ENCODE measurements at places on chromosomes 12 and 14. TPM values are rescaled to one million over a fixed set of nuclear protein-coding genes. Genes with fewer than 3 reads are reported as not detected.
A peak's percentile ranks its signal among the peaks of the same experiment; 100 is the strongest.

Gene MYF6
- total RNA-seq, result not detected

Gene GPX2
- not detected for total RNA-seq

Gene LUM
- not detected for total RNA-seq

Gene MDM1
- 22.2 TPM for total RNA-seq

Gene ATG14
- 6.0 TPM for total RNA-seq

Gene CATSPERB
- total RNA-seq, result 0.27 TPM

Gene TMEM117
- total RNA-seq, result 0.68 TPM

GRCh38 chr12:52391618-52392002 lies 6.2 kb upstream of the KRT84 start:
- peaks cover 5% of the 10 kb centered on the region for H3K27me3 ChIP-seq
- H3K27ac ChIP-seq, result no peak overlapping the region
- DNase-seq, result no peak
- H3K36me3 ChIP-seq, result no peaks in the 10 kb centered on the region

DNA sequence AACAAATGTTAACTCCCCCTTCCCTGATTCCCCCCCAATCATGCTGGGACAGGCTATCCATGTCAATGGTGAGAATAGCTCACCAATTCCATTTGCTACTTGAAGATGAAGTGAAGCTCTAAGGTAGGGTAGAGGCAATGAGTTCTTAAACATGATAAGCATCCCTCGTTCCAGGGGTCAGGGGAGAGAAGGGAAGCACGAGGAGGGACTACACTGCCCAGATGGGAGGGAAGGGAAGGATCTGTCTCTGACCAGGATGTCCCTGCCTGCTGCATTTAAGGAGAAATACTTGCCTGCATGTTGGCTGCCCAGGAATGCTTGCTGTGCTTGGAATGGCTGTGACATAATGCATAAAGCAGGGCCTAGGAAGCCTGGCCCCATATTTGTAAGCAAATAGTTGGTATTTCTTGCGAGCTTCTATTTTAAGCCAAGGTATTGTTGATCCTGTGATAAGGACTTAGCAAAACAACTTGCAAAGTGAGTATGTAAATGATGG lies 155.1 kb downstream of the CEP83 start:
- H3K27me3 ChIP-seq, result no peaks in the 10 kb centered on the region
- H3K4me3 ChIP-seq, result no peak overlapping the region
- no peak overlapping the region for H3K27ac ChIP-seq
- no peak for DNase-seq
- H3K36me3 ChIP-seq, result peaks cover 53% of the 10 kb centered on the region

GRCh38 chr12:91061091-91061490 lies 3.3 kb upstream of the KERA start:
- no peaks in the 10 kb centered on the region for H3K27me3 ChIP-seq
- DNase-seq, result no peak
- no peaks in the 10 kb centered on the region for H3K36me3 ChIP-seq
- H3K4me1 ChIP-seq, result no peaks in the 10 kb centered on the region

DNA sequence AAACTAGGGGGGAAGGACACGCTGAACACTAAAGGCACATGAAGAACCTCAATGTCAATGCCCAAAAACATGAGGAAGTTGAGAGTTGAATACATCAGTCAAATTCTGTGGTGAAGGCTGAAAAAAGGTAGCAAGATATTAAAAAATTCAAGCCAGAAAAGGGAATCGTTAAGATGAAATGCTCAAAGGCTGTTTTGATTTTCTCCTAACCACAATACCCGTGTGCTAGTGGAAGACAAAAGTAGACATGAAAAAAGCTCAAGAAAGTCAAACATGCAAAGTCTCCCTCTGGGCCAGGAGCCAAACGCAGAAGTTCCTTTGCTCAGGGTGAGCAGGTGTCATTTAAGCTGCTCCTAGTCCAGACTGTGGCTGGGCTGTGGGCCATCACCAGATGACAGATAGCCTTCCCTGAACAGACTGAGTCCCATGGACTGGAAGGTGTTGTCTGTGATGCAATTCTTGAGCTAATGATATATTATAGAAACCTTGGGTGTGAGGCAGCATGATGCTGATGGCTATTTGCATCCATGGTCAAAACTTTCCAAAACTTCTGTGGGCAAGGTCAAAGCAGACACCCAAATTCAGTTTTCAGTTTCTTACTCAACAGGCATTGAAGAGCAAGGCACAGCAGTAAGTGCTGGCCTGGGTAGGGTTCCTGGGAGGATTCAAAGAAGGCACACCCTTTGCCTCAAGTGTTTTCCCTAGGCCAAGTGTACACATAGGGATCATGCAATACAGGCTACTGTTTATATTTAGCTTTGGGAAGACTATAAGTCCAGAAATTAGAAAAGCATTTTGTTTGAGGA lies 81.6 kb downstream of the MYRFL start:
- no peaks in the 10 kb centered on the region for H3K27me3 ChIP-seq
- no peak overlapping the region for H3K27ac ChIP-seq
- no peak overlapping the region for H3K4me3 ChIP-seq
- DNase-seq, result no peak
- H3K4me1 ChIP-seq, result peaks cover 2% of the 10 kb centered on the region
- no peaks in the 10 kb centered on the region for H3K36me3 ChIP-seq

- DNase-seq, result no peak
- no peak overlapping the region for H3K4me3 ChIP-seq
- no peaks in the 10 kb centered on the region for H3K4me1 ChIP-seq
These were observed 61.5 kb downstream of the KCNMB4 start for GRCh38 chr12:70427611-70428010.

DNA sequence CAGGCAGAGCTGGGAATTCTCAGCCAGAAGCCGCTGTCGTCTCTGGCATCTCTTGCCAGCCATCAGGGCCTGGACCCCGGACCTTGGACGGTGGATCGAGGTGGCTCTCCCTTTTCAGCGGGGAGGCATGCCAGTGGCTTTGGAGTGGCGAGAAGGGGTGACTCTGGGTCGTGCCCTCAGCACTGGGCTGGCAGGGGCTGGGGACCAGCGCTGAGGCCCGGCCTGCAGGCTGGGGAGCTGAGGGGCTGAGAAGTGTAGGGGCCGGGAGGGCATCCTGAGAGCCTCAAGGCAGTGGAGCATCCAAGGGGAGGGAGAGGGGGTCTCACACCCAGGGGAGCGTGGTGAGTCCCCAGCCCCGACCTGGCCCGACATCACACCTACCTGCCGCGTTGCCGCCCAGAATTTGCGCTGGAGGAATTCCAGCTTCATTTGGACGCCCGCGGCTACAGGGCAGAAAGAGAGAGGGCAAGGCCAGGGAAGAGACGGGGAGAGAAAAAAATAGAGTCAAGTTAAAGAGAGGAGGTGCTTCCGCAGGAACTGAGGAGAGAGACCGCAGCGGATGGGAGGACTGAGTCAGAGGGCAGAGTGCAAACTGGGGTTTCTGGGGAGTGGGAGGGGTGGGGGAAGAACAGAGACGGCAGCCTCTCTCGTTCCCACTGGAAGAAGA lies 9.0 kb upstream of the LRTM2 start:
- H3K36me3 ChIP-seq, result no peaks in the 10 kb centered on the region
- DNase-seq, result no peak
- H3K4me1 ChIP-seq, result no peaks in the 10 kb centered on the region

GRCh38 chr12:109124878-109125648 lies 8.7 kb downstream of the ACACB start:
- no peak for DNase-seq
- no peak overlapping the region for H3K4me3 ChIP-seq
- H3K4me1 ChIP-seq, result no peaks in the 10 kb centered on the region
- no peaks in the 10 kb centered on the region for H3K36me3 ChIP-seq
- no peaks in the 10 kb centered on the region for H3K27me3 ChIP-seq
- H3K27ac ChIP-seq, result no peak overlapping the region

- H3K36me3 ChIP-seq, result peaks cover 29% of the 10 kb centered on the region
- no peaks in the 10 kb centered on the region for H3K27me3 ChIP-seq
- H3K4me1 ChIP-seq, result peaks cover 58% of the 10 kb centered on the region
- H3K4me3 ChIP-seq, result no peak overlapping the region
- peak overlapping the region; percentile 26 for H3K27ac ChIP-seq
- no peak for DNase-seq
These were observed 117.3 kb downstream of the BTG1 start for GRCh38 chr12:92028441-92028709.

DNA sequence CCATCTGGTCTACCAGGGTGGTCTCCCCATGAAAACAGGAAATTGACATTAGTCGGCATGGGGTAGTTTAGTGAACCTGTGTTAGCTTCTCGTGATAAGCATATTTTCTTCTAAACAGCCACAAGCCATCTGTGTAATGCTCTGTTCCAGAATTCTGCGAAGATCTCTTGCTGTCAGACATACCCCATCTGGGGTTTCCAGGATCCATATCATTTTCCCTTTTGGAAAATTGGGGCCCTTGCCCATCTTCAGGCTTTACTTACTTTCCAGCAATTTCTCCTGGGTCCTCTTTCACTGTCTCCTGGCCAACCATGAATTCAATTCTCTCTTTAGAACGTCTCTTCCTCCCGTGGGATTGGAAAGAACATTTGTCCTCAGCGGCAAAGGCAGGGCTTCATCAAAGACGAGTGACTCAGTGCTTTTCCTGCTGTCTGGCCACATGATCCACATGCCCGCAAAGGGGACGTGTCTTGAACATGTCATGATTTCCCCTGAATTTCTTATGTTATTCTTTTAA lies 21.4 kb upstream of the NCOR2 start:
- peak; percentile 24 for DNase-seq
- no peaks in the 10 kb centered on the region for H3K36me3 ChIP-seq
- no peak overlapping the region for H3K4me3 ChIP-seq
- H3K27me3 ChIP-seq, result peaks cover 15% of the 10 kb centered on the region

DNA sequence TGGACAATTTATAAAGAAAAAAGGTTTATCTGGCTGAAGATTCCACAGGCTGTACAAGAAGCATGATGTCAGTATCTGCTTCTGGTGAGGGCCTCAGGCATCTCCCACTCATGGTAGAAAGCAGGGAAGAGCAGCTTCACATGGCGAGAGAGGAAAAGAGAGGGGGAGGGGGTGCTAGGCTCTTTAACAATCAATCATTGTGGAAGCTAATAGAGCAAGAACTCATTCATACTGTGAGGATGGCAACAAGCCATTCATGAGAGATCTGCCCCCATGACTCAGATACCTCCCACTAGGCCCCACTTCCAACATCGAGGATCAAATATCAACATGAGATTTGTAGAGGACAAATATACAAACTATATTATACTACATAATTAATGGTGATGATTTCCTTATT lies 361.9 kb upstream of the FAR2 start:
- H3K27ac ChIP-seq, result no peak overlapping the region
- no peaks in the 10 kb centered on the region for H3K36me3 ChIP-seq
- H3K27me3 ChIP-seq, result peaks cover 8% of the 10 kb centered on the region
- H3K4me3 ChIP-seq, result no peak overlapping the region
- DNase-seq, result no peak

- peaks cover 45% of the 10 kb centered on the region for H3K4me1 ChIP-seq
- no peak for DNase-seq
- no peak overlapping the region for H3K4me3 ChIP-seq
These were observed 23.1 kb downstream of the AEBP2 start for GRCh38 chr12:19462406-19462805.

GRCh38 chr12:26871985-26872384 lies 39.0 kb upstream of the ITPR2 start:
- no peak overlapping the region for H3K27ac ChIP-seq
- no peak for DNase-seq
- H3K4me3 ChIP-seq, result no peak overlapping the region
- H3K36me3 ChIP-seq, result peaks cover 1% of the 10 kb centered on the region
- peaks cover 13% of the 10 kb centered on the region for H3K27me3 ChIP-seq

GRCh38 chr12:108099073-108099472 lies 30.0 kb upstream of the WSCD2 start:
- no peak overlapping the region for H3K4me3 ChIP-seq
- no peak overlapping the region for H3K27ac ChIP-seq
- H3K4me1 ChIP-seq, result no peaks in the 10 kb centered on the region
- no peak for DNase-seq

- H3K27ac ChIP-seq, result peak overlapping the region; percentile 90
- H3K4me3 ChIP-seq, result peak overlapping the region; percentile 93
- peaks cover 16% of the 10 kb centered on the region for H3K36me3 ChIP-seq
- H3K27me3 ChIP-seq, result no peaks in the 10 kb centered on the region
- DNase-seq, result no peak
- peaks cover 39% of the 10 kb centered on the region for H3K4me1 ChIP-seq
These were observed 2.0 kb downstream of the ARL6IP4 start for GRCh38 chr12:122982477-122982815.

GRCh38 chr12:91695964-91696363 lies 449.7 kb downstream of the BTG1 start:
- peaks cover 3% of the 10 kb centered on the region for H3K36me3 ChIP-seq
- no peak overlapping the region for H3K4me3 ChIP-seq
- H3K27me3 ChIP-seq, result no peaks in the 10 kb centered on the region
- no peaks in the 10 kb centered on the region for H3K4me1 ChIP-seq
- no peak overlapping the region for H3K27ac ChIP-seq
- no peak for DNase-seq

DNA sequence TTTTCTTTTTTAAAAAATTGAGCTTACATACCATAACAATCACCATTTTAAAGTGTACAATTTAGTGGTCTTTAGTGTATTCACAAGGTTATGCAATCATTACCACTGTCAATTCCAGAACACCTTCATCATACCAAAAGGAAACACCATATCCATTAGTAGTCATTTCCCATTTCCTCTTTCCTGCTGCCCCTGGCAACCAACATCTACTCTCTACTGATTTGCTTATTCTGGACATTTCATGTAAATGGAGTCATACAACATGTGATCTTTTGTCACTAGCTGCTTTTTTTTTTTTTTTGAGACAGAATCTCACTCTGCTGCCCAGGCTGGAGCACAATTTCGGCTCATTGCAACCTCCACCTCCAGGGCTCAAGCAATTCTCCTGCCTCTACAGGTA lies 66.8 kb upstream of the CFL2 start:
- peaks cover 35% of the 10 kb centered on the region for H3K36me3 ChIP-seq
- H3K27me3 ChIP-seq, result no peaks in the 10 kb centered on the region
- peak overlapping the region; percentile 4 for H3K27ac ChIP-seq
- H3K4me3 ChIP-seq, result no peak overlapping the region
- H3K4me1 ChIP-seq, result peaks cover 6% of the 10 kb centered on the region

DNA sequence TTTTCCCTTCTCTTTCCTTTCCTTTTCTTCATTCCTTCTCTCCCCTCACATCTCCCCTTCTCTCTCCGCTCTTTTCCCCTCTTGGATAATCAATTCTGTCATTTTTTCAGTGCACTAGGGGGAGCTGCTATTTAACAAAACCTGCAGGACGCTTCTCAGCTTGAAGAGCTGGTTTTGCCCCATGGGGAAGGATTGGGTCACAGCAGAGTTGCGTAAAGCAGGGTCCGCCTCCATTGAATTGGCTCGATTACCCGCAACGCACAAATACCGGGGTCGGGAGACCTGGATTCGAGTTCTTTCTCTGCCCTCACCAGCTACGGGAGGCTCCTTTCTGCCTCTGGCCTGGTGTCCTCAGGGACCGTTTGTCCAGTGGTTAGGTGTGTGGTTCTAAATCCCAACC lies 42.1 kb upstream of the CHGA start:
- H3K27ac ChIP-seq, result no peak overlapping the region
- no peaks in the 10 kb centered on the region for H3K36me3 ChIP-seq
- peaks cover 39% of the 10 kb centered on the region for H3K27me3 ChIP-seq
- no peak for DNase-seq

- peaks cover 5% of the 10 kb centered on the region for H3K27me3 ChIP-seq
- no peak overlapping the region for H3K4me3 ChIP-seq
- peaks cover 11% of the 10 kb centered on the region for H3K4me1 ChIP-seq
- no peak for DNase-seq
- peaks cover 6% of the 10 kb centered on the region for H3K36me3 ChIP-seq
- H3K27ac ChIP-seq, result no peak overlapping the region
These were observed 24.3 kb downstream of the TSPAN9 start for GRCh38 chr12:3101309-3102024.

GRCh38 chr14:66624336-66624937 lies 116.5 kb downstream of the GPHN start:
- peaks cover 25% of the 10 kb centered on the region for H3K36me3 ChIP-seq
- H3K27me3 ChIP-seq, result no peaks in the 10 kb centered on the region
- peaks cover 8% of the 10 kb centered on the region for H3K4me1 ChIP-seq
- H3K4me3 ChIP-seq, result no peak overlapping the region
- H3K27ac ChIP-seq, result no peak overlapping the region
- peak; percentile 8 for DNase-seq

GRCh38 chr14:90053044-90053443 lies 8.8 kb upstream of the KCNK13 start:
- H3K36me3 ChIP-seq, result peaks cover under 1% of the 10 kb centered on the region
- H3K27me3 ChIP-seq, result peaks cover 43% of the 10 kb centered on the region
- H3K4me3 ChIP-seq, result no peak overlapping the region
- no peak overlapping the region for H3K27ac ChIP-seq

Measured in activated naive CD8-positive, alpha-beta T cell treated with anti-CD3 and anti-CD28 coated beads for 36 hours (primary cell).